Bronchial epithelial cell (primary cell): ENCODE measurements at places on chromosomes 2 and 18. TPM values are rescaled to one million over a fixed set of nuclear protein-coding genes. Genes with fewer than 3 reads are reported as not detected.

DNA sequence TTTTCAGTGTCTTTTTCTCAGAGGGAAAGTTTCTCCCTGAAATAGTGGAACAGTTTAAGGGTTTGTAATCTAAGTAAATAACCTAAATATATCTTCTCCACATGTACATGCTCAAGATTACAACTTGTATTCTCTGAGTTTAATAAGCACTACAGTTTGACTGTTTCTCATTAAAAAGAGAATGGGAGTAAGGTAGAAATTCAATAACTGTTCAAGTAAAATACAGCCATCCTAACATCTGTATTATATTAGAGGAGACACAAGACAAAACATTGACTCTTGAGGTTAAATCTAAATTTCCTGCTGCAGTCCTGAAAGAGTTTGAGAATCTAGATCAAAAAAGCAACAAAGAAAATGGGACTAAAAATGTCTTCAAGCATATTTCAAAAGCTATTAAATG is 73.0 kb upstream of the ZNF397 start:
- DNase-seq, result no peak

DNA sequence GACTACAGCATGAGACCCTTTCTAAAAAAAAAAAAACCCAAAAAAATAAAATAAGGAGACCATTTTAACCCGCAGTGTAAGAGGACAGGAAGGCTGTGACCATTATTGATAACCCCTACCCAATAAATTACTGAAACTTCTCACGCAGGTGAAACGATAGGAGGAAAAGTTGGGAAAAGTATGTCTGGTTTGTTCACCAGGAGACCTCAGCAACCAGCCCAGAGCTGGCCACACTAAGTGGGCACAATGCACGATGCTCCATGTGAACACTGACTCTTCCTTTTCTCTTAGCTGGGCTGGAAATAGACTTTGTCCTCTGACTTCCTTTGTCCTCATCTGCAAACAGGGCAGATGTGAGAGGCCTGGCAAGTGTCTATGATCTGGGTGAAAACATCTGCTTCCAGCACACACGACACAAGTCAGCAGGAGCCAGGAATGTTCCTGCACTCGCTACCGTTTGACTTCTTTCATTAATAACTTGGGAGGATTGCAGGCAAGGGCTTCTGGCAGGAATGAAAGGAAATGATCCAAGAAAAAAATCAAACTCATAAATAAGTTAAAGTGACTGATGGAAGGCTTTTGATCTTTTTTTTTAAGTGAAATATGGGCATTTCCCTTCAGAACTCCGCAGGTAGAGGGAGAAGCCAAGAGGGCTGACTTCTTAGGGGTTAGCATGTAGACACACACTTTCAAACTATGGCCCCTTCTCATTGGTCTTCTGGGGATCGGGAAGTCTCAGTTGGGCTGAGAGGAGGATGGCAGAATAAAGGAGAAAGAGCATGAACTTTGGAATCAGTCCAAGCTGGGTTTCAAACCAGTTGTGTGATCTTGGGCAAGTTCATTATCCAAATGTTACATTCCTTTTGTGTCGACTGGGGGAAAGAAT is 137.4 kb upstream of the MYCN start:
- no peak for DNase-seq

GRCh38 chr18:76494231-76495005 is 624 bp downstream of the ZNF516 start:
- no peak for DNase-seq

GRCh38 chr2:70826696-70827350 is 6.4 kb upstream of the CLEC4F start:
- DNase-seq, result no peak

GRCh38 chr2:99617811-99618210 is 128.0 kb upstream of the REV1 start:
- no peak for DNase-seq

DNA sequence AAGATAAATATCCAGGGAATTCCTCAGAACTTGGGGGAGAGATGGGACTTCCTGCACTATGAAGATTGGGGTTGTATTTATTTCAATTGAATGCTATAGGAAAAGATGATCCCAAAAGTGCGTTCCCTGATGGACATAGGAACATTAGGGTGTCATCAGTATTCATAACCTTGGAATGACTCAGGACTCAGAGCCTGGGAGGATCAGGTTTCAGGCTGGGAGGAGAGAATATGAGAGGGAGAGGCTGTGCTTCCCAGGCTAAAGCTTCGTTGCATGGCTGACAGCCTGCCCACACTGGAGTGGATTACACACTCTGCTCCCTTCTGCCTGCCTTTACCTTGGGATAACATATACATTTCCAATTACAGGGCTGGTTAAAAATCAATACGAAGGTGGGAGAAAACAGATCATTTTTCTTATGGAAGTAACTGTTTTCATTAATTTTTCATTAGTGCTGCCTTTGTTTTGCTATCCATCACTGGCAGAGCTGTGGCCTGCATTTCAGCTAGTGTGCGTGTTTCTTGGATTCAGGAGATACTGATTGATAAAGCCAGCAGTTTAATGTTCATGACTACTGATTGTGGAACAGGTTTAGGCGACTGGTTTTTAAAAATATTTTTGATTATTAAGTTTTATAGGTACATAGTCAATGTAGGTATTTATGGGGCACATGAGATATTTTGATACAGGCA is 118.7 kb downstream of the KCTD1 start:
- DNase-seq, result peak; percentile 88

DNA sequence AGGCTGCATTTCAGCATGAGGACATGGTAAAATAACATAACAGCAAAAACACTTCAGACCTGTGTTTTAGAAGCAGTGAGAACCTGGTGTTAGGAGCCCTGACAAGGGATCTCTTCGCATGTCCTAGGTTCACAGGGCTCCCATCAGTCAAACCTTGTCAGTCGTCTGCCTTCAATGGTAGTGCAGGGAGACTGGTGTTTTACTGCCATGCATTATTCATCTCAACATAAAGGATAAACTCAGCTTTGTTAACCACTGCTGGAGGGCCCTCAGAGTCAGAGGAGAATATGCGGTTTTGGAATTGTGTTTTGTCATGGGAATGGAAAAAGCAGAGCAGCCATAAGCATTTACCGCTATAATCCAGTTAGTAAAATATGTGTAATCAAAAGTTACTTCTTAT is 275.9 kb upstream of the GCFC2 start:
- DNase-seq, result no peak

DNA sequence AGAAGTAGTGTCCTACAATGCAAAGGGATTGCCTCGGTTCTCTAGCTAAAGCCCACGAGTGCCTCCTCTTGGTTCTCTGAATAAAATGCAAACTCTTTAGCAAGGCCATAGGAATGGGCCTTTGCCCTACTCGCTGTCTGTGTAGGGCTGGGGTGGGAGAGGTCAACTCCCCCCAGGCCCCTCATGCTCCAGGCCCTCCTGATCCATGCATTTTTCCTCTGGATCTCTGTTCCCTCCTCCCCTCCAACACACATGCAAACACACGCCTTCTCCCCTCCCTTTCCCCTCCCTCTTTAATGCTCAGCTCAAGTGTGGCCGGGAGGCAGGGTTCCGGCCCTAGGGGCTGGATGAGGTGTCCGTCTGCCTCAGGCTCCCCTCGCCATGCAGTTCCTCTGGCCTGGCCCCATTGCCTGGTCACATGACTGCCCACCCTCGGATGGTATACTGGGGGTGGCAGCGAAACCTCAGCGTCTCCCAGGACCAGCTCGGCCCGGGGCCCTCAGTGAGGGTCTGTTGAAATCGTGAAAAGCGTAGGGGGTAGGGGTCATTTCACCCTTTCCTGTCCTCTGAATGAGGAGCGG is 14.9 kb upstream of the KLF11 start:
- no peak for DNase-seq

- peak; percentile 13 for DNase-seq
Measured at GRCh38 chr2:58756336-58756735, 515.2 kb upstream of the FANCL start.

- no peak for DNase-seq
Measured at GRCh38 chr2:135998879-135999278, 13.5 kb upstream of the DARS1 start.

DNA sequence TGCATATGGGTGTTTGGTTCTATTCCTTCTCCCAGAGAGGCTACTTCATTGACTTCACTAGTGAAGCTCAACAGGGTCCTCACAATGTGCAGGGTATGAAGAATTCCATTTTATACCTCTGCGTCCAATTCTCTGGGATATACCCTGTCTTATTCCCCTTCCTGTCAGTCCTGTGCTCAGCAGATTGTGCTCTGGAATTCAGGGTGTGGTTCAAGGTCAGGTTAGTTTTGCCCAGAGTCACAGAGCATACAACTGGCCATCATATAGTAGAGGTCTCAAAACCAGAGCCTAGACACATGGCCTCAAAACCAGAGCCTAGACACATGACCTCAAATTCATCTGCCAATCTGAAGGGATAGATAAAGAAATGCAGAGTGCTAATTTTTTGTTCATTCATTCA is 38.8 kb upstream of the VIT start:
- DNase-seq, result no peak

DNA sequence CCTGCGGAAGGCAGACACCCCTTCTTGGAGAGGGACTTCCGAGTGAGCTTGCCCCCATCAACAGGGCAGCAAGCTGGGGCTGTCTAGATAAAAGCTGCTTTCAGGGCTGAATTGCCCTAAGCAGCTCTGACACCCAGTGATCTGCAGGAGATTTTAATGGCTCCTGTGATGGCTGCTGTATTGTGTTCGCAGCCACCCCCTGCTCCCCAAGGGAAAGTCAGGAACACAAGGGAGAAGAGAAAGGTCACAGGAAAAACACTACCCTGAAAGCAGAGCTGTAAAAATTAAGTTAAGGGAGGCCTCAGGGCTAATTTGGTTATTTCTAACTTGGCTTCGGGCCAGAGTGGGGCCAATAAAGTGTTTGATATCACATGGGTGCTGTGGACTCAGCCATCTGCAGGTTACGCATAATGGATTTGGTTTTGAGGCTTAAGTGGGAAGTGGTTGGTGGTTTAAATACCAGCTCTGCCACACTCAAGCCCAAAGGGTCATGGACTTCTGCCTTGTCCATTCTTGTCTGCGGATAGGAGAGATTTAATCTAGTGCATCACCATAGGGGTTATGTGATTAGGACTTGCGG is 147.6 kb downstream of the CLIP4 start:
- DNase-seq, result no peak

DNA sequence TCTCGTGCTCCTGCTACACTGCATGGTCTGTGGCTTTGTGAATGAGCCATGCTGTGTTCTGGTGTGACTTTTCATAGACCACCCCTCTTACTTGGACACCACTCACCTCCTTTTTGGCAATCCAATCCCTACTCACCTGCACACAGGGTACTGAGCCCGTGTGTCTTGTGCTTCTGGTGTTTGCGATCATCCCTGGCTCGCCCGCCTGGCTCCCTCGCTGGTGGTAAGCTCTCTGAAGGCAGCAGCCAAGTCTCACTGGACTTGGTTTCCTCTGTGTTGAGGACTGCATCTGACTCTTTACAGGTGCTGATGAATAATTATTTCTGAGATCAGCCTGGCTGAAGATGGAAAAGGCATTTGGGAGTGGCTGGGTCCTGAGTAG is 276.8 kb downstream of the TSN start:
- DNase-seq, result no peak

- no peak for DNase-seq
Measured at GRCh38 chr2:230909841-230910545, 15.0 kb downstream of the GPR55 start.

DNA sequence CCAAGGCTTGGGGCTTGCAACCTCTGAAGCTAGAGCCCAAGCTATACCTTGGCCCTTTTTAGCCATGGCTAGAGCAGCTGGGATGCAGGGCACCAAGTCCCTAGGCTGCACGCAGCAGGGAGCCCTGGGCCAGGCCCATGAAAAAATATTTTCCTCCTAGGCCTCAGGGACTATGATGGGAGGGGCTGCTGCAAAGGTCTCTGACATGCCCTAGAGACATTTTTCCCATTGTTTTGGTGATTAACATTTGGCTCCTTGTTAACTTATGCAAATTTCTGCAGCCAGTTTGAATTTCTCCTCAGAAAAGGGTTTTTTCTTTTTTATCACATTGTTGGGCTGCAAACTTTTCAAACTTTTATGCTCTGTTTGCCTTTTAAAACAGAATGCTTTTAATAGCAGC is 56.9 kb upstream of the LHCGR start:
- no peak for DNase-seq

GRCh38 chr18:41042866-41043265 is 912.2 kb upstream of the PIK3C3 start:
- no peak for DNase-seq

GRCh38 chr2:180717588-180717987 is 262.8 kb upstream of the UBE2E3 start:
- peak; percentile 69 for DNase-seq

DNA sequence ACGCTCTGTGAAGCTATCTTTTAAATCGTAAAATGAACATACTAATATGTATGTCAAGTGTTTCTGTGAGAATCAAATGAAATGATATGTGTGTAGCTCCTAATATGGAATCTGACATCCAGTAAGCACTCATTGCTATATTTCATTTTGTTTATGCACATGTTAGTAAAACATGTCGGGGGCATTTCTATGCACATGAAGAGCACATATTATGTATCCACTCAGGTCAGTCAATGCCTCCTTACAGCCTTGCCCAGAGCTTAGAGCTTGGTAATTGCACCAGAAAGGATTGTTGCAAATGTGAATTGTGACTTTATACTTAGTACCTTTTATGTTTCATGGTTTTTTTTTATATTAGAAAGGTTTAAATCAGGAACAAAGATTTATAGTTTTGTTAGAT is 463.7 kb upstream of the HNMT start:
- DNase-seq, result no peak

DNA sequence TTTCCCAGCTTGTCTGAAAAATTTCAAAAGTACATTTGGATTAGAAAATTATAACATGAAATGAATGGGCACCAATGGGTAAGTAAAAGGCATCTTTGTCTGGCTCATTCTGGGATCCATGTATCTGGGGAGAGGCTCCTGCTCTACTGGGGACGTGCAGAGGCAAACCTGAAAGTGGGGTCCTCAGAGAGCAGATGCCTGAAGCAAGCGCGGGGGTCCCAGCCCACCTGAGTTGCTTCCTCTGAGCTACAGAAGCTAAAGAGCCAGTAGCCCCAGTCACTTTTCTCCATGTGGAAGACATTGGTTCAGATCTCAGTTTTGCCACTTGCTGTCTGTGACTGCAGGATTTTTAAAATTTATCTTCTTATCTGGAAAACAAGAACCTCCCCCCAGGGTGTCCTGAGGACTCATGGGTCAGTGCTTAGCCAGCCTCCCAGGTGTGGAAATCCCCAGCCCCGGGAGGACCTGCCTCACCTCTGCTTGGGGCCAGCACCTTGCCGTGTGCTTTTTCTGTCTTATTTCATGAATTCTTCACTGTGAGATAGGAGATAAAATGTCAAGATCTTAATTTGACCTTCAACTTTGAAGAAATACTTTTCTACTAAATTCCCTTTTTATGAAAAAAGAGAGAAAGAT is 25.1 kb upstream of the ODC1 start:
- no peak for DNase-seq

GRCh38 chr18:78891185-78891762 is 88.3 kb upstream of the SALL3 start:
- no peak for DNase-seq

The GTF2A1L gene
- total RNA-seq, result 0.26 TPM in 1 of 2 replicates, not detected in the other

The HOXD3 gene
- total RNA-seq, result not detected in 2 replicates

The LOXHD1 gene
- total RNA-seq, result not detected in 2 replicates

The B4GALT6 gene
- total RNA-seq, result 1.8 and 2.4 TPM in 2 replicates

The HOXD13 gene
- total RNA-seq, result not detected in 2 replicates

The LINC00305 gene
- total RNA-seq, result not detected in 2 replicates

The PSMD14 gene
- 130 and 156 TPM in 2 replicates for total RNA-seq

The CCBE1 gene
- total RNA-seq, result 1.6 and 4.9 TPM in 2 replicates
